Stimulated activated CD8-positive, alpha-beta memory T cell treated with anti-CD3 and anti-CD28 coated beads, Interleukin-4, amount 100 ng/mL, for 4 hours (primary cell): ENCODE measurements at places on chromosomes 1 and 21.

GRCh38 chr1:26857473-26858060 lies 5.4 kb upstream of the SFN start:
- DNase-seq = no peak

DNA sequence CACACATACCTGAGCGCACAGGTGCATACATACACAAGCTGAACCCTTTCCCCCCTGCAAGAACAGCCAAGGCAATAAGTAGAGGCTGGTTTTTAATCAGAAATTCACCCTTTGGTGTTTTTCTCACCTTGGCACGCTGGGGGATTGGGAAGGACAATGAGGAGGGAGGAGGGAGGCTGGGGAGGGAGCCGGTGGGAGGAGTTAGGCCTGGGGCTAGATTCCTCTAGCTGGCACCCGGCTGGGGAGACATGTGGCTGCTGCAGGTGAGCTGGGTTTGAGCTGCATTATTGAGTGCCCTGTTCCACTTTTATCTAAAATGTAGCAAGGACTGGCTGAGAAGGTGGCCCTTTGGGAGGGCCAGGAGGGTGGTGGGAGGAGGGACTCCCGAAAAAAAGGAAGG lies 97.8 kb upstream of the CSF3R start:
- no peak for DNase-seq

GRCh38 chr1:200319148-200319547 lies 90.7 kb downstream of the ZNF281 start:
- DNase-seq = no peak

DNA sequence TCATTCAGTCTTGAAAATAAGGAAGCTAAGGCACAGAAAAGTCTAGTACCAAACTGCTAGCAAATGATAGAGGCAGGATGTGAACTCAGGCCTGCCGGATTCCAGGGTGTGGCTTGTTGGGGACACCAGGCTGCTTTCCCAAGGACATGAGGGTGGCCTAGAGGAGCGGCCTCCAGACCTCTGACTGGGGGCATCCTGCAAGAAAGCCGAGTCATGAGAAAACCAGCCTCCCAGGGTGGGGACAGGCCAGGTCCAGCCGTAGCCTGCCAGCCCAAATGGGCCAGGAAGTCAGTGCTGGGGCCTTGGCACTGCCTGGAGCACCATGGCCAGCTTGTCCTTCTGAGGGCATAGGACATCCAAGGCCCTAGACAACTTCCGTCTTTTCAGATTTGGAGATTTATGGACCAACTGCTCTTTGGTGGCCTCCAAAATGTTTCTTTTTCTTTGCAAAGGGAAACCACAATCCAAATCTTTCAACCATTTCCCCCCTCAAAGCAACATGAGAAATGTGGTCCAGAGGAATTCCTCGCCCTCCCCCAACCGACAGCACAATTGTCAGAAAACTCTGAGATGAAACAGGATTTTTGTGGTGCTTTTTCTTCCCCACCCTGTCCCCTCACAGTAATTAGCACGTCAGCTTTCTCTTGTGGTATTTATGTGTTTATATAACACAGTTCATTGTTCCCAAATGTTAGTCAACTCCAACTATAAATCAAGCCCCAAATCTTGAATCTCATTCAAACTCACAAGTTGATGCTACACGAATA lies 212.3 kb downstream of the KAZN start:
- DNase-seq = no peak

- no peak for DNase-seq
Measured at GRCh38 chr1:53408755-53409129, 50.5 kb upstream of the DMRTB1 start.

- DNase-seq = no peak
Measured at GRCh38 chr21:45002381-45003204, 62.8 kb downstream of the SLX9 start.

- DNase-seq = no peak
Measured at GRCh38 chr1:21622466-21623315, 46.5 kb downstream of the RAP1GAP start.

- DNase-seq = no peak
Measured at GRCh38 chr1:63651161-63651701, 58.0 kb downstream of the PGM1 start.

- no peak for DNase-seq
Measured at GRCh38 chr1:14590411-14591180, 7.9 kb upstream of the KAZN start.

- no peak for DNase-seq
Measured at GRCh38 chr1:233490488-233490887, 123.4 kb upstream of the KCNK1 start.

DNA sequence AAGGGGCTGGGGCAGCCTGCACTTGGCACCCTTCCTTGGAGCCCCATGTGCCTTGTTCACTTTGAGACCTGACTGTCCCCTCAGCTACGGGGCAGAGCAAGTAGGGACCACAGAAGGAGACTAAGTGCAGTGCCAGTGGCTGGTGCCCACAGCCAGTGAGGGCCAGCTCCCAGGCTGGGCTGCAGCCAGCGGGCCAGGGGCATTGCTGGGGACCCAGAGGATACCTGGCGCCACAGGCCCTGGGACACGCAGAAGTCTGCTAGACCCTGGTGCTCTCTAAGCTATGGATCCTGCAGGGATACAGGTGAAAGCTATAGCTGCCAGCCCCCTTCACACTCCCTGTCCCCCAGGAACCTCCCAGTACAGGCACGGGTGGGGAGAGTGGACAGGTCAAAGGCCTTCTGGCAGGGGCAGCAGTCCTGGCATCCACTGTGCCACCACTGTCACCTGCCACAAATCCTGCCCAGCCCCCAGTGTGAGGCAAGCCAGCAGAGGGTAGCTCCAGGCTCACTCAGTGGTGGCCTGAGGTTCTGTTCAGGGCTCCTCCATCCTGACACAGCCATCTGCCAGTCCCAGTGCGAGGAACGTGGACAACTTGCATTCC lies 1.3 kb downstream of the CLCNKA start:
- no peak for DNase-seq

- DNase-seq = no peak
Measured at GRCh38 chr1:159408862-159409400, 23.1 kb upstream of the OR10J4 start.

DNA sequence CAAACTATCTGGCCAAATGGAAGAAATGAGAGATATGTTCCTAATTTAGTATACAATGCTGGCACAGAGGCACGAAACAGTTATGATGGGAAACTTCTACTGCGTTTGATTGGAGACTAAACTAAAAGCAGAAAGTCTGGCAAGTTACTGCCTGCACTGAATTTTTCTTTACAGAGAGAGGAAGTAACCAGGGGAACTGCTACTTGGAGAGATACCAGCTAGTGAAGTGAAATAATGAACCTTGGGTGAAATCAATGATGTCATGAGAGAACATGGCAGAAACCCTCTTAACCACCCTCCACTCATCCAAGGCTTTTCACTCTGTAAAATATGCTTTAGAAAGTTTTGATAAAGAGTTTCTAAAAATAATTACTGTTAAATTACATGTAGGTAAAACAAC lies 29.3 kb downstream of the NIBAN1 start:
- DNase-seq = no peak

GRCh38 chr1:156859523-156860112 lies 701 bp upstream of the INSRR start:
- DNase-seq = no peak

DNA sequence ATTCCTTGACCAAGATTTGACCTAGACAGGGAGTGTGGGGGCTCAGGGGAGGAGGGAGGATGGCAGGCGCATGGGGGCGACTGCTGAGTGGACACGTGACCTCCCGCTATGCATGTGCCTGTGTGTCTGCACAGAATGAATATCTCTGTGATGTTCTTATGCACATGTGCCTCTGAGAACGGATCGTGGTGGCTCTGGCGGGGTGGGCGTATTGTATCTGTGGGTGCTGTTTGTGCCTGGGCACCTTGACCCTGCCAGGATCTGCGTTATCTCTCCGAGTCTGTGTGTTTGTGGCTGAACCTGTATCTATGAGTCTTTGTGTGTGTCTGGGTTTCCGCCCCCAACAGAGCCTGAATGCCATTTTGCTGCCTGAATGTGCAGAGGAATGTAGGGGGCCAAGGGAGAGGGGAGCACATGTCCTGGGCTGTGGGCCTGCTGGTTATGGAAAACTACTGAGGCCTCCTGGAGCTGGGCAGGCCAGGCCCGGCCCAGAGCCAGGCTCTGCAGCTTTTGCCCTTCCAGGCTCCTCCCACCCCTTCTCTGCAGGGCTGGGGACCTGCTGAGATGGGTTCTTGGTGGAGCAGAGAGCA lies 102.5 kb downstream of the EBNA1BP2 start:
- DNase-seq = no peak

DNA sequence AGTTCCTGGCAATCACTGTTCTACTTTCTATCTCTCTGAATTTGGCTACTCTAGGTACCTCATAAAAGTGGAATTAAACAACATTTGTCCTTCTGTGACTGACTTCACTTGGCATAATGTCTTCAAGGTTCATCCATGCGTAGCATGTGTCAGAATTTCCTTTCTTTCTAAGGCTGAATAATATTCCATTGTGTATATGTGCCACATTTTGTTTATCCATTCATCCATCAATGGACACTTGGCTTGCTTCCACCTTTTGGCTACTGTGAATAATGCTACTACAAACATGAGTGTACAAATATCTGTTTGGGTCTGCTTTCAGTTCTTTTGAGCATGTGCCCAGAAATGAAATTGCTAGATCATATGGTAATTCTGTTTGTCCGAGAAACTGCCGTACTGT lies 14.7 kb downstream of the CACHD1 start:
- DNase-seq = no peak

GRCh38 chr21:45831991-45832740 lies 149.4 kb upstream of the COL6A1 start:
- DNase-seq = no peak

DNA sequence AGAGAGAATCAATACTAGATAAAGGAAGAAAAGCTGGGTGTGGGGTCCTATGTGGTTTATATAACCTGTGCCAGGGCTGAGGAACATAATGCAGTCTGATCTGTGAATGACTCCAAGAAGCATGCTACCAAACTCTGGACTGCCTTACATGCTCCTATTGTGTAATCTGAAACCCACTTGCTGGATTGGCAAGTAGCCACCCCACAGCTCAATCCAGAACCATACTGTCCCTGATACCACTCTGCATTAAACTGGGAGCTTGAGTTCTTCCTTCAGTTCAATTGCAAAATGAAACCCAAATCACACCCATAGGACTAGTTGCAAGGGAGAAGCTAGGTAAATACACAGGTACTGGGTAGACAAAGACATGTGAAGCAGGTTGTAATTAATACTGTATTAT lies 115.4 kb upstream of the NEGR1 start:
- no peak for DNase-seq

GRCh38 chr21:29185172-29185571 lies 54.7 kb downstream of the MAP3K7CL start:
- DNase-seq = no peak

- no peak for DNase-seq
Measured at GRCh38 chr1:100799954-100800612, 80.5 kb downstream of the VCAM1 start.
